SK-N-SH (cell line): ENCODE measurements at places on chromosomes 16 and 17. TPM values are rescaled to one million over a fixed set of nuclear protein-coding genes. Genes with fewer than 3 reads are reported as not detected.
A peak's percentile ranks its signal among the peaks of the same experiment; 100 is the strongest.

DNA sequence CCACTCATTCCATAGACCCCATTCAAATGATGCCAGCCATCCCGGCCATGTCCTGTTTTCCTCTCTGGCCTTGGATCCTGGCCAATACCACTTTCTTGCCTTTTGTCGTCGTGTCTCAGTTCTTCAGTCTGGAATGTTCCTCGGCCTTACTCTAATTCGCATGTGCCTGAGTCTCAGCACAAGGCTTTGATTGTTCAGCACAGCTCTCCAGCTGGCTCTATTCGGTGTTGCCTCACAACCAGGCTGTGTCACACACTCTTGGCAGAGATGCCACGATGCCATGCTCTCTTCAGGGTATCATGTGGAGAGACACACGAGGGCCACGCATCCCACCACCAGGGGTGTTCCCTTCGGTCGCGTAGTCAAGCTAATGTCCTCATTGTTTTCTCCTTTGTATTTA is 1.8 kb upstream of the VPS4A start:
- peaks cover 16% of the 10 kb centered on the region for H3K36me3 ChIP-seq
- H3K27me3 ChIP-seq = no peaks in the 10 kb centered on the region
- H3K27ac ChIP-seq = no peak overlapping the region
- H3K4me3 ChIP-seq = no peak overlapping the region

- H3K27ac ChIP-seq = 0 out of 2 replicates have a peak overlapping the region, but pooled peaks have one; percentile 12
- no peaks in the 10 kb centered on the region; the same call in 1 of the 2 replicates for H3K36me3 ChIP-seq
- no peaks in the 10 kb centered on the region for H3K27me3 ChIP-seq
These were observed 51.4 kb downstream of the CACNG1 start for GRCh38 chr17:67095803-67096202.

DNA sequence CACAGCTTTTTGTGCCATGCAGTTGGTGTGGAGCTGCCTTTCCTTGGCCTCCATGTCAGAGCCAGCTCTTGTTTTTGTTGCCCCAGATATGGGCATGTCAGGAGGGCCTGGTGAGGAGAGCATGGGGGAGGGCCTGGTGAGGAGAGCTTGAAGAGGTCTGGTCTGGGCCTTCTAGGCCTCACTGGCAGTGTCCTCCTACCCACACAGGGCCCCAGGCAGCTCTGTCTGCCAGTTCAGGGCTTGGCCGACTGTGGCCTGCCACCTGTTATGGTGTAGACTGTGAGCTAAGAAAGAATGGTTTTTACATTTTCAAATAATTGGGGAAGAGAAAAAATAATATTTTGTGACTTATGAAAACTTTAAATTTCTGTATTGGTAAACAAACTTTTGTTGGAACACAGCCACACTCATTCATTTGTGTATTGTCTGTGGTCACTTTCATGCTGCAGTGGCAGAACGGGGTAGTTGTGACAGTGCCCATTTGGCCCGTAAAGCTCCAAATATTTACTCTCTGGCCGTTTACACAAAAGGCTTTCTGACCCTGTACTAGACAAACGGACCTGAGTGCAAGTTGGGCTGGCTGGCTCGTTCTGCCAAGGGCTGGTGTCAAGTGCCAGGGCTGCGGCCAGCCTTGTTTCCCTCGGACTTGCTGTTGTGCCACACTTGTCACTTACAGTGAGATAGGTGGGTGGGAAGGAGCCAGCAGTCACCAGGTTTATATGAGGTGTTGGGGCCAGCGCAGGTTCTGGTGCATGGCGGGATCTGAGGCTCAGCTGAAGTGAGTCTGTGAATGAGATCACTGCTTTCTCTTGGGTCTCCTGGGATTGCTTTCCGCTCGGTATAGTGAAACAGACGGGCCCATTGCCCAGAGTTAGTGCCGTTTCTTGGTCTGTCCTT is 18.2 kb downstream of the PGS1 start:
- H3K4me3 ChIP-seq = no peak overlapping the region
- peaks cover 60% of the 10 kb centered on the region; the same call in 1 of the 2 replicates for H3K36me3 ChIP-seq
- H3K27ac ChIP-seq = no peak overlapping the region

- no peak overlapping the region for H3K27ac ChIP-seq
- no peak overlapping the region for H3K4me3 ChIP-seq
- no peak for DNase-seq
- no peaks in the 10 kb centered on the region for H3K36me3 ChIP-seq
These were observed 199.5 kb downstream of the SNX29 start for GRCh38 chr16:12176051-12176450.

DNA sequence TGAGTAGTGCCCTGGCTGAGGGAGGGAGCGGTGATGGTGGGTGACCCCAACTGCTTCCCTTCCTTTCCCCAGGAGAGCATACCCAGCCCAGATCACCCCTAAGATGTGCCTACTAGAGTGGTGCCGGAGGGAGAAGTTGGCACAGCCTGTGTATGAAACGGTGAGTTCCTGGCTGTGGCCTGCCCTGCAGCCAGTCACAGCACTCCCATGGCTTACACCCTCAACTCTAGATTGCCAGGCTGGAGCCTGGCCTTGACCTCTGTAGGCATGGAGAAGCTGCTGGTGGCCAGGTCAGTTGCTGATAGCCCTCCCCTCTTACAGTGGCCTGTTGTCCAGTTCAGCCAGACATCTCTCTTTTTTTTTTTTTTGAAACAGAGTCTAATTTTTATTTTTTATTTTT is 8.6 kb upstream of the NFATC3 start:
- H3K36me3 ChIP-seq = peaks cover 9% of the 10 kb centered on the region
- DNase-seq = no peak
- no peak overlapping the region for H3K27ac ChIP-seq
- no peaks in the 10 kb centered on the region for H3K27me3 ChIP-seq

DNA sequence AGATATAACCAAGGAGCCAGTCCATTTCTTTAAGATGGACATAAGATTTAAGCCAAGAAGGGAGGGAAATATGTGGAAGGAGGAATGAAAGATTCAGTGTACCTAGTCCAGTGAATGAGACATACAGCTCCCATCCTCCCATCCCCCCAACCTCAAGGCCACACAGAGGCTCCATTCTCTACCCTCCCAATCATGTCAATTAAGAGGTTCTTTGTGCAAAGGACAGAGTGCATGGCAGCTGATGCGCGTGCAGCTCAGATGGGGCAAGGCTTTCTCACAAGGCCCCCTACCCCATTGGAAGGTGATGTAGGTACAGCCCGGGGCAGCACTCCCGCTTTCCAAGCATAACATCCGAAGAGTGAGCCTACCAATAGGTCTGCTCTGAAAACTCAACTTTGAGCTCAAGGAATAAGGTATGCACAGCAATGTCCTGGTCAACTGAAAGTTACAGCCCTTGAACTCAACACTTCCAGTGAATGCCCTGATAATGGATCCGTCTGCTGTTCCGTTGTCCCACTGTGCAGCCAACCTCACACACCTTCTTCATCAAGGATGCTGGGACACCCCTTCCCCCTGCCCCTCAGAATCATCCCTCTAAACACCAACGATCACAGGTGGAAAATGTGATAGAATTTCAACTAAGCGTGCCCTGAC is 458.1 kb downstream of the SOX9 start:
- no peaks in the 10 kb centered on the region for H3K27me3 ChIP-seq
- peaks cover 12% of the 10 kb centered on the region; the same call in 1 of the 2 replicates for H3K4me1 ChIP-seq
- no peaks in the 10 kb centered on the region for H3K36me3 ChIP-seq
- H3K27ac ChIP-seq = no peak overlapping the region

DNA sequence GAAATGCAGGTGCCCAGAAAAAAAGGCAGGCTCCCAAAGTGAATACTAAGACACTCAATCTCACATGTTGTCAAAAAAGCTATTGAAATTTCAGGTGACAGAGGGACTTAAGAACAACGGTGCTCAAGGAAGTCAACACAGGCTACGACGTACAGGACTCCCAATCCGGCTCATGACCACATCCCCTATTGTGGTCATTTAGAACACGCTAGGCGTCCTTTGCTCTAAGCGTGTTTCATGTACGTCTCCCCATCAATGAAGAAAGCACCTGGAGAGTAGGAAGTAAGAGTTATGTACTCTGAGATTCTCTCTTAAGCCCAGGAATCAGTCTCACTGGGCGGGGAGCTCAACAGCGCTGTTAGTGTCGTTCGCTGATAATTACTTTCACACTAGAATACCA is 94.1 kb downstream of the MRM3 start:
- no peaks in the 10 kb centered on the region for H3K36me3 ChIP-seq
- H3K27me3 ChIP-seq = peaks cover 14% of the 10 kb centered on the region; the same call in 1 of the 2 replicates
- H3K4me3 ChIP-seq = no peak overlapping the region
- no peak for DNase-seq
- no peak overlapping the region for H3K27ac ChIP-seq
- H3K4me1 ChIP-seq = no peaks in the 10 kb centered on the region

DNA sequence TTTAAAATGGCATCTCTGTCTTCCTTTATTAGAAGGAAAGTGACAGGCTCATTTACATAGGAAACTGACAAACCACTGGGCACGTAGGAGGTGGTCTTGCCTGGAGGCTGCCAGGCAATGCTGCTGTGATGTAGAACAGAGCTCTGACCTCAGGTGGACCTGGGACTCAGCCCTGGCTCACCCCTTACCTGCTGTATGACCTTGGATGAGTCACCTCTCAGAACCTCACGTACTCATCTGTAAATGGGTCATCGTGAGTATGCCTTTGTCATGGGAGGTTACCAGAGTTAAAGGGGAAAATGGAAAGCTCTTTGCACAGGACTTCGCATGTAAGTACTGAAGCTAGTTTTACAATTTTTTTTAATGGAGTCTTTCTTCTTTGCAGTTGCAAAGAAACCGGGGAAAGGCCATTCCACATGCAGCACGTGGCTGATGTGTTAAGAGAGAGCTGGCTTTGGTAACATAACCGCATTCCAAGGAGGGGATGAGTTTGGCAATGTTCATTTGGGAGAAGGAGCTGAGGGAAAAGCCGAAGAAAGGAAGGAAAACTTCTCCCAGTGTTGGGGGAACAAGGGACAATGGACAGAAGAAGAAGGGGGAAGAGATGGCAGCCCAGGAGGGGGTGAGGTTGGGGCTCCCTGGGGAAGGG is 37.4 kb upstream of the LONP2 start:
- no peaks in the 10 kb centered on the region for H3K36me3 ChIP-seq
- H3K4me3 ChIP-seq = no peak overlapping the region
- H3K4me1 ChIP-seq = no peaks in the 10 kb centered on the region
- H3K27ac ChIP-seq = no peak overlapping the region

DNA sequence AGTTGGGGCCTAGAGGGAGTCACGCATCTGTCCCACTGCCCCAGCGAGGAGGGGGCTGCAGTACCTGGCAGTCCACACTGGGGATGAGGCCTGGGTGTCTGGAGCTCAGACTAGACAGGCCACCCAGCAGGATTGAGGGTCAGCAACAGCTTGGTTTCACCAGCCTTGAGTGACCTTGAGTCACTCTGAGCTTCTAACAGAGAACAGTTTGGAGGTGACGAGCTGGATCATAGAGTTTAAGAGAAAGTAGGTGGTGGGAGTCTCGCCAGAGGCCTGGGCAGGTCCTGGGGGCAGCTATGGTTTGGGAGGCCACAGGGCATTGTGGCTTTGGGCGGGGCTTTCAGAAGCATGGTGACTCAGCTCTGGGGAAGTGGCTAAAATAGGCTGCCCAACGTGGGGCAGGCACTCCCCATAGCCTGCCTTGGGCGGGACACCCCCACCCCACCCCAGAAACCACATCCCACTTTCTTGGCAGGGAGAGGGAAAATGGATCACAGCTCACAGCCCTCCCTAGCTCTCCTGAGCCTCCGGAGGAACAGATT is 20.5 kb downstream of the CDC42EP4 start:
- peak overlapping the region; percentile 88 for H3K27ac ChIP-seq
- H3K4me1 ChIP-seq = peaks cover 33% of the 10 kb centered on the region; the same call in 1 of the 2 replicates
- no peaks in the 10 kb centered on the region for H3K36me3 ChIP-seq
- no peak for DNase-seq
- H3K4me3 ChIP-seq = 0 out of 2 replicates have a peak overlapping the region, but pooled peaks have one; percentile 28

GRCh38 chr17:64778240-64779097 is 116.4 kb upstream of the SMURF2 start:
- H3K27ac ChIP-seq = no peak overlapping the region
- no peak overlapping the region for H3K4me3 ChIP-seq
- H3K36me3 ChIP-seq = no peaks in the 10 kb centered on the region
- peak; percentile 41 for DNase-seq
- H3K4me1 ChIP-seq = peaks cover 6% of the 10 kb centered on the region

DNA sequence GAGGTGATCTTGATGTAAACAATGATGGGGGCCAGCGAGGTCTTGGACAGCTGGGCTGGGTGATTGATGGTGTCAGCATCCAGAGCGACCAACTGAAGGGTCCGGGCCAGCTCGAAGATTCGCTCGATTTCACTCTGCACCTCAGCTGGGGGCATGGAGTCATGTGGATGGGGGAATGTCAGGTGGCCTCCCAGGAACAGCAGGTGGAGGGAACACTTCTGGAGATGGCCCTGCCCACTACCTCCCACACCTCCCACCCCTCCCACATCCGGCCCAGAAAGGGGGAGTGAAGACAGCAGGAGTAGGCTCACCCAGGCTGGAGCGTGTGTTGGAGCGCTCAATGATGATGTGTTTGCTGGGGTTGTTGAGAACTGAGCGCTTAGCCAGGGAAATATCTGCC is 13.7 kb downstream of the CACNB1 start:
- H3K27ac ChIP-seq = no peak overlapping the region
- H3K27me3 ChIP-seq = no peaks in the 10 kb centered on the region
- no peaks in the 10 kb centered on the region for H3K4me1 ChIP-seq
- H3K36me3 ChIP-seq = peaks cover 40% of the 10 kb centered on the region
- DNase-seq = no peak

DNA sequence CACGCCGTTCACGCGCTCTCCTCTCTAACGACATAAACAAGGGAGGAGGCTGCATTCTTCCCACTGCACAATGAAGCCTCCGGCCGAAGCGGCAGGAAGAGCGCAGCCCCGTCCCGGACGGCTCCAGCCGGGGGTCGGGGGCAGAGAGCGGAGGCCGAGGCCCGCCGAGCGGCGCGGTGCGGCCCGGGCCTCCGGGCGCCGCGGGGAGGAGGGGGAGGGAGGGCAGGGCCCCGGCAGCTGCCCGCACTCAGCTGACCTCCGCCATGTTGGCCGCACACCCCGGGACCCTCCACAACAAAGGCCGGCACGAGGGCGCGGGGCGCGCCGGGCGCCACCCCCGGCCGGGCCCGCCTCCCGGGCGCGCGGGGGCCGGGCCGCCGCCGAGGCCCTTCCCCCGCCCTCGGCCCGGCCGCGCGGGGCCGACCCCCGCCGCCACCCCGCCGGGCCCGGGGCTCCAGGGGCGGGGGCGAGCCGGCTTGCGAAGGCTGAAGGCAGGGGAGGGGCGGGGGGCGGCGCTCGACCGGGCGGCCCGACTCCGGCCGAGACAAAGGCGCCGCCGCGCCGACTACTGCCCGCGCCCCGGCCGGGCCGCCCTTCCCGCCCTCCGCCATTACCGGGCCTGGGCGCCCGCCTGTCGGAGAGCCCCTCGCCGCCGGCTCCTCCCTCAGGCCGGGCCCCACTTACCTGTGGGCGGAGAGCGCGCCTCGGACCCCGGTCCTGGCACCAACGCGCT is 527 bp downstream of the SIAH1 start:
- H3K4me3 ChIP-seq = peak overlapping the region; percentile 81
- H3K4me1 ChIP-seq = peaks cover 9% of the 10 kb centered on the region
- no peaks in the 10 kb centered on the region for H3K36me3 ChIP-seq
- H3K27ac ChIP-seq = peak overlapping the region; percentile 77

Gene CES4A
- 7.3 and 13.2 TPM in 2 replicates for polyA plus RNA-seq

Gene CACNG1
- not detected in 2 replicates for polyA plus RNA-seq

Gene WNK4
- 8.7 and 12.5 TPM in 2 replicates for polyA plus RNA-seq

Gene GPR179
- polyA plus RNA-seq = 0.02 TPM in 2 replicates

Gene USP22
- polyA plus RNA-seq = 142 and 172 TPM in 2 replicates

Gene MMP25
- polyA plus RNA-seq = 0.03 and 0.05 TPM in 2 replicates

Gene USP43
- polyA plus RNA-seq = 0.05 and 0.07 TPM in 2 replicates

Gene OR4D1
- not detected in 2 replicates for polyA plus RNA-seq

Gene EVI2A
- 1.3 and 1.9 TPM in 2 replicates for polyA plus RNA-seq
